Stimulated activated CD4-positive, alpha-beta T cell treated with anti-CD3 and anti-CD28 coated beads, TNF-alpha, amount 100 ng/mL, for 48 hours (primary cell): ENCODE measurements at places on chromosomes 7 and 10.
A peak's percentile ranks its signal among the peaks of the same experiment; 100 is the strongest.

DNA sequence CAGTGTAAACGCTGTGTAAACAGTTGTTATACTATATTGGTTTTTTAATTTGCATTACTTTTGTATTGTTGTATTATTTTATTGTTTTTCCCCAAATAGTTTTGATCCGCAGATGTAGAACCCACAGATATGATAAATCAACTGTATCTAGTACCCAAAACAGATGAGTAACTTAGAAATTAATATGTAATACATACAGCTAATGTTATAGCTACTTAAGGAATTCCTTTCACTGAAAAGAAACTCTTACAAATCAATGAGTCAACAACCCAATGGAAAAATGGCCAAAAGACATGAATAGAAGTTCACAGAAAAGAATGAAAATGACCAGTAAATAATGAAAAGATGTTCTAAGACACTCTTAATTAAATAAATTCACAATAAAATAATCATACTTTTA lies 32.3 kb upstream of the ARL4A start:
- DNase-seq: no peak

GRCh38 chr7:1052031-1052818 lies 7.9 kb downstream of the GPR146 start:
- no peak for DNase-seq

GRCh38 chr7:82715344-82715743 lies 271.8 kb upstream of the CACNA2D1 start:
- no peak for DNase-seq

- no peak for DNase-seq
Observed at GRCh38 chr7:54394834-54395233, 147.3 kb upstream of the VSTM2A start.

GRCh38 chr7:129401967-129402860 lies 32.0 kb upstream of the STRIP2 start:
- DNase-seq: peak; percentile 2

DNA sequence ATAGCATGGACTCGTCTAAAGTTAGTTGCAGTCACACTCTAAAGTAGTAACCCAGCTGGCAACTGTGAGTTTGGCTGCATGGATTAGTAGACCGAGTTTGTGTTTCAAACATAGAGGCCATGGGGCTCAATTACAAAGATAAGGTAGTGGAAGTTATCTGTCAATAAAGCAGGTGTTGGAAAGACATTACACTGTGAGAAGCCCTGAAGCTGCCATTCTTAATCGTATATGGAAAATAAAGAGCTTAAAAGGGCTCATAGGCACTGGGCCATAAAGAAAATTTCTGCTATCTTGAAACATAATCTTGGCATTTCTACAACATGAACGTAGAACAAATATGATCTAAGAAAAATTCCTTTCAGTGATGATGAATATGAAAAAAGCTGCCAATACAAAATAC lies 837.7 kb downstream of the REEP3 start:
- no peak for DNase-seq

DNA sequence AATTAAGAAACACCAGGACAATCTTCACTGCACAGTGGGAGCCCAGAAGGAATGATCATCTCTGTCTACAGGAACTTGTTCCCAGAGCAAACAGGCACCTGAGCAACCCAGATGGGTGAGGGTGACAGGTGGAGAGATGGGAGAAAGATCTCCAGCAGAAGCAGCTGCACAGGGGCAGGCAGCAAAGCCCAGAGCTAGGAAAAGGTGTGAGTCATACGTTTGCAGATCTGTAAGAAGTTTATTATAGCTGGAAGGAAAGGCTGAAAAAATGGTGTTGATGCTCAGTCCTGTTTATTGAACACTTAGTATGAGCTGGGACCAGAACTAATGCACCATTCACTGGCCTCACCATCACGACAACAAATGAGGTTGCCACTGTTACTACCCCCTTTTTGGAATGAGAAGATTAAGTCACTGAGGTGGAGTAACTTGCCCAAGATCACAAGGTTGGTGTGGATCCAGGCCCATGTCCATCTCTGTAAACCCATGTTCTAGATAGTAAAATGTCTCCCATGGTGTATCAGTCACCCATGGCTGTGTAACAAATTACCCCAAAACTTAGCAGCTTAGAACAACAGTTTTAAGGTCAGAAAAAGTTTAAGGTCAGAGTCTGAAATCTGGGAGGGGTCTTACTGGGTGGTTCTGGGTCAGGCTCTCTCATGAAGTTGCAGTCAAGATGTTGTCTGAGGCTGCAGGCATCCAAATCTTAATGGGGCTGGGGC lies 506.9 kb downstream of the RPS24 start:
- DNase-seq: no peak

DNA sequence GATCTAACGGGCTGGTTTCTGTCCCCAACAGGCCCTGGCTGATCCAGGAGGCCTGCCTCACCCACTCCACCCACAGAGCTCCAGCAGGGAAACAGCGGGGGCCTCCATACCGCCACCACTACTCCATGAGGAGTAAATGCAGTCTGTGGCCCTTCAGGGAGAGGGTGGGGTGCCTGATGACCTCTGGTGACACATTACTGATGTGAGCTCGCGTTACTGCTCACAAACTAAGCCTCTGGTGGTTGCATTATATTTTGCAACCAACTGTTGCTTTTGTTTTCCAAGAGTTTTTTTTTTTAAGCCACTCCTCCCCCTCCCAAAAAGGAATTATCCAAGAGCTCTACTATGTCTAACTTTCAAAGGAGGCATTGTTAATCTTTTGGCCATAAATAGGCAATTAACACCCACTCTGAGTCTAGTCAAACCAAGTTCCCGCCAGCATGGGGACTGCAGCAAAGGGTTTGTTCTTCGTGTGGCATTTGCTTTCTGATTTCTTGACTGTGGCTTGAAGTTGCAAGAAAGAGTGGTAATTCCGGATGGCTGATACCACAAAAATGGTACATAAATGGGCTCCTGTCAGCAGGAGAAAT lies 72.6 kb downstream of the FAM53B start:
- no peak for DNase-seq
